ENCODE measurements at places on chromosomes 2 and 18. TPM values are rescaled to one million over a fixed set of nuclear protein-coding genes. Genes with fewer than 3 reads are reported as not detected.

GRCh38 chr2:54586494-54586893, 130.4 kb downstream of the SPTBN1 start:
- DNase-seq: no peak

DNA sequence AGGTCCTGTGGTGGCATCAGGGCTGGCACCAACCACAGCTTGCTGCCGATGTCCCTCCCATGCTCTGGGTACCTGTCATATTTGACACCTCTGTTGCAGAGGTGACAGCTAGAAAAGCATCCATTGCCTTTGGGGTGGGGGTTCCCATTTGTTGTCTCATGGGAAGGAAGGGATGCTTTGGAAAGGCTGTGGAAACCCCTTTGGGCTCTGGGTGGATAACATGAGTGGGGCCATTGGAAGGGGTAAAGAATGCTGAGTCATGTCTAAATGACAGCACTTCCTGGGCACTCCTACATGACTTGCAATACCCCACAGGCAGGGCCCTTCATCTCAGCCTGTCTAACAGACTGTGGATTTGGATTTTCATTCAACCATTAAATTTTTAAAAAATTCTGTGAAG, 27.8 kb downstream of the CTIF start:
- DNase-seq: no peak

GRCh38 chr2:179533875-179534274, 269.2 kb upstream of the SESTD1 start:
- no peak for DNase-seq

DNA sequence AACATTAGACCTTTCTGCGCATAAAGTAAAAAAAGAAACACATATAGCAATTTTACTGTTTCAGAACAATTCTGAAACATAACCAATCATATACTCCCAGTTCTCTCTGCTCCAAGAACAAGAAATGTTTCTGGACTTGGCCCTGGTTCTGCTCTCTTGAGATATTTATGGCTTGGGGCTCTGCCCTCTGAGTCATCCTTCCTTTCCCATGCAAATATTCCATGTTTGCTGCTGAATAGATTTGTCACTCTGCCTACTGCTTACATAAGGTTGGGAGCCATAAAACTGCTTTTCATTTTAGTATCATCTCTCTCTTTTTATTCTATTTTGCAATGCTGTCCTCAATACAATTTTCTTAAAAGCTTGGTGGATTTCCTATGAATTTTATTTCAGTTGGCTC, 499.6 kb upstream of the ACVR2A start:
- no peak for DNase-seq

DNA sequence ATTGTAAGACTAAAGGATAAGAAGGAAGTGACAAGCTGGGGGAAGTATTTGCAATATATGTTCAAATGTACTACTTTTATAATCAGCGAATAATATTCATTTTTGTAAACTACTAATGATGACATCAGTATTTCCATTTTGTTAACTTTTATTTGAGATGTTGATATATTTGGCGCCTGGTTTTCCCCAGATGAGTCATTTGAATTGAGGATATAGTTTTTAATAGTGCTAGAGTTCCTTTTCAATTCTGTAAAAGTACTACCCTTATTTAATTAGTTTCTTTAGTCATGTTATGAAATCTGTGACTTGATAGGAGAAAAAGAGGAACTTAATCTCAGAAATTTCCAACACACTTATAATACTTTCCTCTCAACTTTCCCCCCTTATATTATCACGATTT, 495.3 kb downstream of the IRS1 start:
- no peak for DNase-seq

- DNase-seq: no peak
Observed at GRCh38 chr2:53467467-53468180, 300.0 kb upstream of the CHAC2 start.

DNA sequence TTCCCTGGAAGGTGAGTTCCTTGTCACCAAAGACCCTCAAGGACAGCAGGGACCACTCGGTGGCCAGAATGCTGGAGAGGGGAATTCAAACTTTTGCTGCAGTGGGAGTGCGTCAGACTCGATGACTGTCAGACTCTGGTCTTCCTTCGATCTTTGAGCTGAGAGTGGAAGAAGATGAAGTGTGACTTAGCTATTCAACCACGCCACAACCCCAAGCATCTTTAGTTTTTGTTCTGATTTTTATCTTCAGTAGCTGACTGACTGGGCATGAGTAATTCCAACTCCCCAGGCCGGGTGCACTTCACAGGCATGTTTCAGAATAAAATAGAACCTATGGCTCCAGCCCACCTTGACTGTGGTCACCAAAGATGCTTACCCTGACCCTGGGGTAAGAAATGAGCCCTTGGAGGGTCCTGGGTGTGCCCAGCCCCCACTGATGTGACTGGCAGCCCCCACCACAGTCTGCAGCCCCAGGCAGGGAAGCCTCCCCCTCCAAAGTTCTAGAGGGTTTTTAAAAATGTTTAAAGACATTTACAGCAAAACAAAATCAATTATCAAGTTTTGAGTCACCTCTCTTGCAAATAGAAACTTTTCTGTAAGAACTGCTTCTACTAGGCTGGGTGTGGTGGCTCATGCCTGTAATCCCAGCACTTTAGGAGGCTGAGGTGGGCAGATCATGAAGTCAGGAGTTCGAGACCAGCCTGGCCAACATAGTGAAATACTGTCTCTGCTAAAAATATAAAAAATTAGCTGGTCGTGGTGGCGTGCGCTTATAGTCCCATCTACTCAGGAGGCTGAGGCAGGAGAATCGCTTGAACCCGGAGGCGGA, 24.9 kb upstream of the YWHAQ start:
- DNase-seq: peak; percentile 84

- no peak for DNase-seq
Observed at GRCh38 chr2:190486037-190486623, 48.4 kb downstream of the NEMP2 start.

- peak; percentile 2 for DNase-seq
Observed at GRCh38 chr2:121004950-121005349, 269.3 kb downstream of the GLI2 start.

GRCh38 chr2:235055891-235056516, 104.2 kb downstream of the SH3BP4 start:
- no peak for DNase-seq

- peak; percentile 77 for DNase-seq
Observed at GRCh38 chr2:61426267-61426897, 44.5 kb downstream of the USP34 start.

GRCh38 chr18:74476140-74476539, 19.0 kb upstream of the DIPK1C start:
- no peak for DNase-seq

DNA sequence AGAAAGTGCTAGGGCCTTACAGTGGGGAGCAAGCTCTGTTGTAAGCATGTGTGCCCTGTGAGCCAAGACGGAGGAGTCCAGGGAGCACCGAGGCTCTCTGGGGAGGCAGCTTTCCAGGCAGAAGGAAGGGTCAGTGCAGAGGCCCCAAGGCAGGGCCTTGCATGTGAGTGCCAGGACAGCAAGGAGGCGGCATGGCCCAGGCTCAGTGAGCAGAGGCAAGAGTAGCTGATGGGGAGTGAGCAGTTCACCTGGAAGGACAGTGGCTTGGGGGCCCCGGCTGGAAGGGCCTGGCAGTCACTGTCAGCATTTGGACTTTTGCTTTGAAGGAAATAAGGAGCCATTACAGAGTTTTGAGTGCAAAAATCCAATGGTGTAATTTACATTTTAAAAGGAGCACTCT, 223.8 kb upstream of the RAB12 start:
- no peak for DNase-seq

DNA sequence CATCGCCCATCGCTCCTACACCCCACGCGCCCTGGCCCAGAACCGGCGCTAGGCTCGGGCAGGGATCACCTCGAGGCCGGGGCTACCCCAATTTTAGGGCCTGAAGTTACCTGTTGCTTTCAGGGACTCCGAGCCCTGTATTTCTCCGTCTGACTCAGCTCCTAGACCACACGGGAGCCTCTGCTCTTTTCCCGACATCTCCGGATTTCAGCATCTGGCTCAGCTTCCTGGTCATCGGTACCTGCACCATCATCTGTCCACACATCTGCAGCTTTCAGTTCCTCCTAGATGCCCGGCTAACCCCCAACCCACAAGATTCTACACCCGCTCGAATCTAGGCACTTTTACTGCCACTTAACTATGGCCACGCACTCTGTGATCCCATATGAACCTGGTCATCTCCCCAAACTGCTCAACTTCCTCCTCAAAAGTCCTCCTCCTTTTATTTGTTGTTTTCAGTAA, 12.1 kb upstream of the HMSD start:
- DNase-seq: no peak

GRCh38 chr2:2022941-2023586, 278.7 kb upstream of the PXDN start:
- no peak for DNase-seq

- peak; percentile 41 for DNase-seq
Observed at GRCh38 chr2:176002688-176003210, 682 bp upstream of the LNPK start.

GRCh38 chr18:54240629-54241107, 16.2 kb upstream of the MBD2 start:
- DNase-seq: no peak

DNA sequence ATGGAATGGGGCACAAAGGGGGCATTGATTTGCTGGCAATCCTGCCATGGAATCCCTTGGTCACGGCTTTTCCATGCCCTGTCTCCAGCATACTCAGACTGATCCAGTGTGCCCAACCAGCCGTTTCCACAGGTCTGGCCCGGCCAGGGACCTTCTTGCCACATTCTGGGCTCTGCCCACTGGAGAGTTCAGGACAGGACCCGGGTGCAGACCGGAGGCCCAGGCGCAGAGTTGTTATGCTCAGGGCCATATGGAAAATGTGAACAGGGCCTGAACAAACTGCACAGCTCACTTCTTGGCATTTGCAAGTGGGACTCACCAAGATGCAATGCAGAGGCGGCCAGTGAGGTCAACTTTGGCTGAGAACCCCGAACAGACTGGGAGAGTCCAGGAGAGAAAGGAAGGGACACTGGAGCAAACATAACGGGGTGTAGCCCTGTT, 15.6 kb upstream of the ASAP2 start:
- DNase-seq: no peak

- no peak for DNase-seq
Observed at GRCh38 chr18:78955051-78955450, 24.6 kb upstream of the SALL3 start.

DNA sequence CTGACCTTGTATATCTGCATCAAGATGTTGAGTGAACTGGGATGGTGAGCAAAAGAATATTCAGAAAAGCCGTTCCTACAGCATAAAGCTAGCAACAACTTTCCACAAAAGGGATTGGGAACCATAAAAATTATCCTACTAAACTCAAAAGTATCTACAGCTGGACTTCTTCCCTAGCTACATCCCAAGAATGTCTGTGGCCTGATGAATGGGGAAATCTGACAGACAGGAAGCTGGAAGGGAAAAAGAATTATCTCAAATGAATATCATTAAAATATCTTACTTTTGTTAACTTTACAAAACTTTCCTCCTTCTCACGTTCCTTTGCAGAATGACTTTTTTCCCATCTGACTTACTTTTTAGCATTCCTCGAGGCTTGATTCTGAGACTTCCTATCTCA, 150.9 kb downstream of the PDE11A start:
- DNase-seq: no peak

DNA sequence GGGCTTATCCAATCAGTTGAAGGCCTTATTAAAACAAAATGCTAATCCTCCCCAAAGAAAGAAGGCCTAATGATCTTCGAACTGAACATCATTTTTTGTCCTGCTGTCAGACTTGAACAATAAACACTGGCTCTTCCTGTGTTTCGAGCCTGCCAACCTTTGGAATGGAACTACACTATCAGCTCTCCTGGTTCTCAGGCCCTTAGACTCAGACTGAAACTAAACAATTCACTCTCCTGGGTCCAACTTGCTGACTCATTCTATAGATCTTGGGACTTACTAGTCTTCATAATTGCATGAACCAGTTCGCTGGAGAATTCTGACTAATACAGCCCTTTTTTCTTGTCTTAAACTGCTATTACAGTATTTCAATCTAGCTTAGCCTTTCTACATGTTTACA, 235.2 kb downstream of the LNPK start:
- DNase-seq: no peak

DNA sequence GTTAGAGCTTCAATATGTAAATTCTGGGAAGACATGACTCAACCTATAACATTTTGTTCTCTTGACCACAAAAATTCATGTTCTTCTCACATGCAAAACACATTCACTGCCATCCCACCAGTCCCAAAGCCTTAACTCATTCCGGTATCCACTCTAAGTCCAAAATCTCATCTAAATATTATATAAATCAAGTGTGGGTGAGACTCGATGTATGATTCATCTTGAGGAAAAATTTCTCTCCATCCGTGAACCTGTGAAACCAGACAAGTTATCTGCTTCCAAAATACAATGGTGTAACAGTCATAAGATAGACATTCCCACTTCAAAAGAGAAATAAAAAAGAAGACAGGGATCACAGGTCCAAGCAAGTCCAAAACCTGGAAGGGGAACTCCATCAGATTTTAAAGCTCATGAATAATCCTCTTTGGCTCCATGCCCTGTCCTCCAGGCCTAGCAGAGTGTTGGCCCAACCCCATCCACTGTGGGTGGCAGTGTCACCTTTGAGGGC, 101.3 kb downstream of the RAD51AP2 start:
- no peak for DNase-seq

GRCh38 chr2:60429681-60430080, 123.8 kb downstream of the BCL11A start:
- no peak for DNase-seq

GRCh38 chr18:76859474-76860339, 37.4 kb downstream of the ZNF236 start:
- no peak for DNase-seq

DNA sequence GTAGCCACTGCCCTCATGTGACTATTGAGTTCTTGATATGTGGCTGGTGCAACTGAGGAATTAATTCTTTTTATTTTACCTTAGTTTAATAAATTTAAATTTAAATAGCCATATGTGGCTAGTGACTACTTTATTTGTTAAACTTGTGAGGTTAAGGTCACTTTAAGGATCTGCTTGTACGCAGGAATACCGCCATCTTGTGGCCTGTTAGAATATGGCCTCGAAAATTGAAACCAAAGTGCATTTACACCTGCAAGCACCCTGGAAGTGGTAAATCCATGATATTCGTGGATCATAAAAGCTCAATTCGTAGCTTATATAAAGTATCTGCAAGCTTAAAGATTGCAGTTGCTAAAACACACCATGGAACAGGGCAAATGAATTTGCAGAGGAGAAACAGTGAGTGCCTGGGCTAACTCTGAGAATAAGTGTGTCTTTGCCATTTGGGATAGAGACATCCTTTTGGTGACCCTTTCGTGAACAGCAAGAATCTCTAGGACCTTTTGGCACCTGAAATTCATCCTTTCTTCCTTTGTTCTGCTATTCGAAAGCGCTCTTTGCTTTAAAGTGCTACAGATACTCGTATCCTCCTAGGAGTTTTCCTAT, 59.9 kb upstream of the REG3A start:
- peak; percentile 42 for DNase-seq

IL36B gene
- total RNA-seq: not detected

RIT2 gene
- not detected for total RNA-seq

M1AP gene
- total RNA-seq: not detected

DSG4 gene
- total RNA-seq: not detected

SSB gene
- 88.9 TPM for total RNA-seq

SLC5A7 gene
- total RNA-seq: not detected

LGALSL gene
- 1.1 TPM for total RNA-seq

SUMO1 gene
- total RNA-seq: 104 TPM

MYCN gene
- not detected for total RNA-seq

BCL11A gene
- total RNA-seq: not detected

MOCOS gene
- 0.40 TPM for total RNA-seq

Measured in activated CD8-positive, alpha-beta memory T cell treated with anti-CD3 and anti-CD28 coated beads, Interleukin-2, amount 10 ng/mL, durations not matched to agents 7 days and 5 days (primary cell).